OCI-M1 (cell line): ENCODE measurements at places on chromosomes 1 and 21.

DNA sequence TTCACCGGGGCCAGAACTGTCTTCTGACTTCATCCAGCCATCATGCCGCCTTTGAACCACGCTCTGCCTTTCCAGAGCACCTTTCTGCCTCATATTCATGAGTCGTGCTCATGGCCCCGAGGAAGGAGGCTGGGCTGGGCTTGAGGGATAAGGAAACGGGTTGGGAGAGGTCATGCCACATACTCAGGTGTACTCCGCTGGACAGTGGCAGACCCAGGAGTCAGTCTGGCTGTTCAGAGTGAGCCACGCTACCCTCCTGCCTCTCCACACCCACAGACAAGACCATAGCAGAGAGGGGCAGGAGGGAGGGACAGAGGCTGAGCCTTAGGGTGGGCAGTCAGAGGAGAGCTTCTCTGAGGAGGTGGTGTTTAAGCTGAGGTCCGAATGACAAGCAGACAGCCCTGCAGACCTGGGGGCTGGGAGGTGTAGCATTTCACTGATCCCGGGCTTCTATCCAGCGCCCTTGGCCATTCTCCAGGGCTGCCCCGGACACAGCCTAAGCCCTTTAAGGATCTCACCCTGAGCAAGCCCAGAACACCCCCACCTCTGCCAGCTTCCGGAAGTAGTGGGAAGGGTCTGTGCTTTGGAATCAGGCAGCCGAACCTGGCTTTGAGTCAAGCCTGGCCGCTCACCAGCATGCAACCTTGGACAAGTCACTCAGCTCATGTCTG is 102.3 kb downstream of the LACTBL1 start:
- no peak for DNase-seq

GRCh38 chr1:22077728-22078127 is 25.2 kb downstream of the CDC42 start:
- DNase-seq, result no peak

GRCh38 chr1:189141056-189141455 is 1336.6 kb downstream of the BRINP3 start:
- no peak for DNase-seq

DNA sequence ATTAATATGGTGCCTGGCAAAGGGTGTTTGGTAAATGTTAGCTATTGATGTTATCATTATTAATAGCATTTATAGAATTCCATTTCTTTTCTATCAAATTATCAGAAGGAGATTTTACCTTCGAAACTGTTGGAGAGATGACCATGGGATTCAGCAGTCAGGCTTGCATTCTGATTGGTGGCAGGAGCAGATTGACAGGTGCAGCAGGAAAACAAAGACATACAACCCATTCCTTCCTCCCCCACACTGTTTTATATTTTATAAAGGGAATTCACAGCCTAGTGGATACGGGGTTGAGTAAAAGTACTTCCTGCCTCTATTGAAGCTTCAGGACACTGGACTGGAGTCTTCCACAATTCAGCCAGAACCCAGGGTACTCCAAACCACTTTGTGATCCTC is 55.1 kb upstream of the SYT14 start:
- DNase-seq, result no peak

GRCh38 chr1:27301052-27301422 is 20.9 kb upstream of the TMEM222 start:
- DNase-seq, result no peak

GRCh38 chr1:98991127-98992012 is 13.3 kb downstream of the PLPPR5 start:
- peak; percentile 66 for DNase-seq

DNA sequence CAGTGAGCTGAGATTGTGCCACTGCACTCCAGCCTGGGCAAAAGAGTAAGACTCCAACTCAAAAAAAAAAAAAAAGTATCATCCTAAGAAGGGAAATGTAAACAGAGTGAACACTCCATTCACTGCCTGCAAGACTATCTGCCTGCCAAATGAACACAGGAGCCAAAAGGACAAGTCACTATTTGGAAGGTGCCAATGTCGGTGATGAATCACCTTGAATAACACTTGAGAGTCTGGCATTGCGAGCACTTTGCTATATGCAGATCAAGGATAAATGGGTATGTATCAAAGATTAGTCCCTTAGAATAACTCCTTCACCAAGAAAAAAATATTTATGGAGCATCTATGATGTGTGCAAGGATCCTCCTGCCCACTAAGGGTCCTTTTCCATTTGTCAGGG is 6.6 kb downstream of the UBR4 start:
- DNase-seq, result no peak

DNA sequence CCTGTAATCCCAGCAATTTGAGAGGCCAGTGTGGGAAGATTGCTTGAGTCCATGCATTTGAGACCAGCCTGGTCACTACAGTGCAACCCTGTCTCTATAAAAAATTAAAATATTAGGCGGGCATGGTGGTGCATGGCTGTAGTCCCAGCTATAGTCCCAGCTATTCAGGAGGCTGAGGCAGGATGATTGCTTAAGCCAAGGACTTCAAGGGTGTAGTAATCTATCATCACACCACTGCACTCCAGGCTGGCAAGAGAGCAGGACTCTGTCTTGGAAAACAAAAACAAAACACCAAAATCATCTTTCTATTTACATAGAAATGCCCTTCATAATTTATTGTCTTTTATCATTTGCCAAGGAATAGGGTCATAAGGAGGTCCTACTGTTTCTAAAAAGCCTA is 1274.1 kb upstream of the NCAM2 start:
- no peak for DNase-seq

- peak; percentile 90 for DNase-seq
These were observed 8.1 kb upstream of the TMEM183A start for GRCh38 chr1:202998836-202999750.

DNA sequence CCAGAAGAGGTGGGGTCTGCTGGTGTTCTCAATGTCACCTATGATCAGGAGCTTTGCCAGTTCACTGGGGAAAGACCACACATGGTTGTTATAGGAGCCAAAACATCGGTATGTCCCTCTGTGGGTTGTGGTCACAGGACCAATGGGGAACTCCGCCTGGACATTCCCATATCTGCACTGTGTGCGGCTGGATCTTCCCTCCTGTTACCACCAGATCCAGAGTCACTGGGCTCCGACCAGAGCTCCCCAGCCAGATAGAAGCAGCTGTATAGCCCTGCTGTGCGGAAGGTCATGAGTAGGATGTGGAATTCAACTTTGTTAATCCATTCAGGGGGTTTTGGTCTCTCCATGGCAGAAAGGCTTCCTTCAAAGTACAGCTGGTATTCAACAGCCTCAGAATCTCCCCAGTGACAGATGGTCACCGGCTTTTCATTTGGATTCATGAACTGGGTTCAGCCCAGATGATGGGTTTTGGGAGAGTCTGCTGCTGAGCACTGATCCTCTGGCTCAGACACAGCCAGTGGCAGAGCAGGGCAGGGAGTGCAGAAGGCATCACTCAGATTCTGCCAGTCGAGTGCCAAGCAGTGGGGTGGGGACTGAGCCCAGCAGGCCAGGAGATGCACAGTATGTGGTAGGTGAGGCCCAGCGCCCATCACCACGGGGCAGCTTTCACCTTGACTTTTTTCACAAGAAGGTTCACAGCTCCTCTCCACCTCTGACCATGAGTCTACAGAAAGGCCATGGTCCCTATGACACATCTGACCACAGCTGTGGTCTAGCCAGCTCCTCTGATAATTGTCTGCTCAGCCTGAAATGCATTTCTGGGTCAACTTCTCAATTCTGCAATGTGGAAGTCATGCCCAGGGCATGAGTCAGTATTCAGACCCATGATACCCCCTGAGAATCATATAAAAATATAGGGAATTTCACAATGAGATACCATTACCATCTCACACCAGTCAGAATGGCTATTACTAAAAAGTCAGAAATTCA is 2.9 kb upstream of the SHCBP1L start:
- peak; percentile 69 for DNase-seq

DNA sequence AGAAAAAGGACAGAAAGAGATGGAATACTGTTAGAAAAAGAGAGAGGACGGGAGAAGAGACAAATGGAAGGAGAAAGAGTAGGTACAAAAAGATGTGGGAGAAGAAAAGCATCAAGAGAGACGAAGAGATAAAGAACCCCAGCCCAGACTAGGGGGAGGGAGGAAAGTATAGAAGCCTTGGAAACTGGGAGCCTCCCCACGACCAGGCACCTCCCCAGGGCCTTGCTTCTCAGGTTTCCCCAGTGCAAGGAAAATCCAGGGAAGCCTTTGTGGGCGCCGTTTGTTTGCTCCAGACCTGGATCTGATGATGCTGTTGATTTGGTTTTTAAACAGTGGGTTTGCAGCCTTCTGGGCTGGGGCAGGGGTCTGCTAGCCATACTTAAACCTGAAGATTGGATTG is 15.2 kb upstream of the ALX3 start:
- DNase-seq, result no peak

- DNase-seq, result no peak
These were observed 41.0 kb downstream of the KCNH1 start for GRCh38 chr1:211092955-211093354.

- no peak for DNase-seq
These were observed 123.4 kb upstream of the COL6A1 start for GRCh38 chr21:45858180-45858579.

- no peak for DNase-seq
These were observed 165.6 kb downstream of the DSCAM start for GRCh38 chr21:40681164-40681859.

GRCh38 chr1:223870617-223871574 is 25.1 kb upstream of the TP53BP2 start:
- peak; percentile 96 for DNase-seq

GRCh38 chr1:180920702-180921101 is 8.0 kb downstream of the KIAA1614 start:
- DNase-seq, result peak; percentile 22

DNA sequence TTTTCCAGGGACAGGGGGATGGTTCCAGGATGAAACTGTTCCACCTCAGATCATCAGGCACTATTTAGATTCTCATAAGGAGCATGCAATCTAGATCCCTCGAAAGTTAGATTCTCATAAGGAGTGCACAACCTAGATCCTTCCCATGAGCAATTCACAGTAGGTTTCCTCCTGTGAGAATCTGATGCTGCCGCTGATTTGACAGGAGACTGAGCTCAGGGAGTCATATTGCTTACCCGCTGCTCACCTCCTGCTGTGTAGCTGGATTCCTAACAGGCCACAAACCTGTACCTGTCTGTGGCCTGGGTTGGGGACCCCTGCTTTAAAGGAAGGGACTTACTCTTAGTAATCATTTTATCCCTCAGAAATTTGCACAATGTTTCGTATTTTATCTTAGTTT is 9.3 kb downstream of the CTH start:
- no peak for DNase-seq

DNA sequence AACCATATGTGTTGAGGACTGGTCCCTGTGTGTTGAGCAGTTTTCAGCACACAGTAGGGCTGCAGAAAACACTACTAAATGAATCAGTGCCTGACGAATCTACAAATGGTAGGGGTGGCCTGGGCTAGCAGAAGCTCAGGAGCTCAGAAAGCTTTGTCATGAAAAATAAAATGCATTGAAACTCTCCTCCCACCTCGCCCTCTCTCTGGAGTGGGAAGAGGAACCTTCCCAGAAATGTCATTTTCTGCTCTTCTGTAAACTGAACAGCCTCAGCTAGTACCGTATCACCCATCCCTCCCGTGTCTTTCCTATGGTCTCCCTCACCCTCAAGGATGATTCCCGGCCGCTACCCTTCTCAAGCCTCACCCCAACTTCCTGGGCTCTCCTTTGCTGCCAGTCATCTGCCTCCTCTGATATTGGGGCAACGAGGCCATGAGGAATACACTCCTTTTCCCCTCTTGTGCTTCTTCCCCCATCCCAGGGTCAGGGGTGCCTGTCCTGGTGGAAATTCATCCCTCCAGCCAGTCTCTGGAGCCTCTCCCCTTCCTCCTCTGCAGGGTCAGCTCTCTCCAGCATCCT is 734.5 kb downstream of the PTPRU start:
- DNase-seq, result no peak
